ENCODE measurements at places on chromosomes 2 and 18.

GRCh38 chr2:47767497-47767844 is 15.5 kb upstream of the MSH6 start:
- no peak for DNase-seq

GRCh38 chr2:223549215-223549614 is 52.9 kb downstream of the SCG2 start:
- DNase-seq = peak; percentile 35

DNA sequence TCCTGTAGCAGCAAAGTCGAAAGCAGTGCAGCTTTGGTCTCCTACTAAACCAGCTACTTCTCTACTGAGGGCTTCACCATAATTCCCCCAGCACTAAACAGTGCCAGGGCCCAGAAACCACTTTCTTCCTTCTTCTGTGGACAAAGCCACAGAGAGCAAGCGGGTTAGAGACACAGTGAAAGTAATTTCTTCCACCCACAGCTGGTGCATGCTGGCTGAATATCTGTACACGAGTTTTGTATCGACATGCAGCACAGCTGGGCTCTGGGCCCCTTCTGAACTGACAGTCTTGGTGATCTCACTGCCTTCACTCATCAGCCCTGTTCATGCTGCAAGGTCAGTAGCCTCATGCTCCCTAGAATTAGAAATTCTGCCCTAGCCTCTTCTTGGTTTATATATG is 74.0 kb upstream of the SULT1C3 start:
- DNase-seq = no peak

GRCh38 chr2:177255227-177255601 is 9.3 kb downstream of the NFE2L2 start:
- no peak for DNase-seq

DNA sequence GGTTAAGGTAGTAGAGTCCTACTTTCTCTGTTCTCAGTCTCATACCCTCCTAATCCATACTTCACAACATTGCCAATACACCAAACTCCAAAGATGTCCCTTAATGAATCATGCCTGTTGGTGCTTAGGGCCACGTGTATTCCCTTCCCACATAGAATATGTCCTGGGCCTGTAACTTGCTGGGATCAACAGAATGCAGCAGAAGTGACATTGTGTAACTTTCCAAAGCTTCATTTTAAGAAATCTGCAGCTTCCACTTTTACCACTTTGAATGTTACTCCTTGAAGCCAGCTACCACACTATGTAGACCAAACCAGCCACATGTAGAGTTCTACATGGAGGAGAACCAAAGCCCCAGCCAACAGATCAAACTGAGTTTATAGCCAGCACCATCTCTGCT is 58.5 kb upstream of the ARHGAP15 start:
- no peak for DNase-seq

- DNase-seq = no peak
These were observed 77.9 kb upstream of the ARL5A start for GRCh38 chr2:151905963-151906632.

GRCh38 chr2:164542581-164543021 is 78.7 kb downstream of the GRB14 start:
- DNase-seq = no peak

- DNase-seq = no peak
These were observed 104.8 kb downstream of the SP100 start for GRCh38 chr2:230520875-230521155.

- DNase-seq = no peak
These were observed 78.8 kb upstream of the FZD5 start for GRCh38 chr2:207848545-207848928.

DNA sequence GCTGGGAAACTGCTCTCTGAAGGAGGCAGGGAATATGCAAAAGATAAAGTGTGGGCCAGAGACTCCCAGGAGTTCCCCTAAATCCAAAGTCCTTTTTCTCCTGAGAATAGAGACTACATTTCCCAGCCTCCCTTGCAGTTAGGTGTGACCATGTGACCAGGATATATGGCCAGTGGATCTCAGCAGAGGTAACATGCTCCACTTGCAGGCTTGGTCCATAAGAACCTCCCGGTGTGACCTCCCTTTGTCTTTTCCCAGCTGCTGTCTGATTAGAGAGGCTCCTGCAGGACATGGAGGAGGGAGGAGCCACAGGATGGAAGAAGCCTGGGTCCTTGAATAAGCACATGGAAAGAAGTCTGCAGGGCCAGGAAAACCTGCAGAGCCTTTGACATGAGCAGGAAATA is 76.2 kb downstream of the TGFA start:
- DNase-seq = no peak

DNA sequence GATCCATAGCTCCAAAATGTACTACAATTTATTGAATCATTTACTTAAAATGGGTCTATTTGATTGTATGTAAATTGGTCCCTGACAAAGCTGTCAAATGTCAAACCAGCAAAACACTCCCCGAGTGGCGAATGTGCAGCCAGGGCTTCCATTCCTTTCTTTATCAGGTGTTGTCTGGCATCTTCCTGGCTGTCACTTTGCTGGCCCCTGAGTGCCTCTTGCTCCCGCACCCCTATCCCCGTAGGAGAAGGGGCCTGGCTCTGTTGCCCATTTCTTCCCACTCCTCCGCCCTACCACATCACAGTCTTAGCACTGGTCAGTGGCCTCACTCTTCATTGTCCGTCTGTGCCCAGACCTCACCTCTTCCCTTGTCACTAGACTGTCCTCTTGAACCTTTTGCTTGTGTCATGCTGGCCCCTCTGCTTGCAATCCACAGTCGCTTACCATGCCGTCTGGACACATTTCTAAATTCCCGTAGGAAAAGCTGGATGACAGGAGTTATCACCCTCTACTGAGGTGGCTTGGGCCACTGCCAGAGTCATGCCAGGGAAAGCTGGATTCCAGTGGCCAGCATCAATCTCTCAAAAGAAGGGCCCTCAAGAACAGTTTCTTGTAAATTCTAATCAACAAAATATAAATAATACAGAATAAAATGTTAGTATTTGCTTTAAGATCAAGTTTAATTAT is 15.4 kb downstream of the UBE2F start:
- no peak for DNase-seq

- no peak for DNase-seq
These were observed 279.8 kb downstream of the RBM43 start for GRCh38 chr2:150981826-150982225.

GRCh38 chr2:9760069-9760901 is 83.0 kb upstream of the TAF1B start:
- no peak for DNase-seq

- no peak for DNase-seq
These were observed 14.2 kb downstream of the SPR start for GRCh38 chr2:72901426-72901825.

GRCh38 chr2:159795841-159796690 is 1.9 kb downstream of the CD302 start:
- no peak for DNase-seq

DNA sequence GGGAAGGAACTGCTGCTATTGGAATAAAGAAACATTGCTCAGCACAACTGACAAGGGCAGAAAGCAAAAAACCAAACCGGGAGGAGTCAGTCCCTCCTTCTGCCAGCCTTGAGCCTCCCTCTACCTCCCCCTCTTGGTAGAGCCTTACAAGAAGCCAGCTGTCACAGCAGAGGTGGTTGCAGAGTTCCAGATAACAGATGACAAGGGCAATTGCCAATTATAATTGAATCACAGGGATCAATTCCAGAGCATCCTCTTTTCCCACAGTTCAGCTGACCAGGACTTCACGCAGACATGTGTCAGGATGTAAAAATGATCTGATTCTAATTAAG is 548.2 kb upstream of the LRRTM1 start:
- DNase-seq = no peak

- DNase-seq = no peak
These were observed 2.3 kb downstream of the HDAC4 start for GRCh38 chr2:239398521-239398921.

DNA sequence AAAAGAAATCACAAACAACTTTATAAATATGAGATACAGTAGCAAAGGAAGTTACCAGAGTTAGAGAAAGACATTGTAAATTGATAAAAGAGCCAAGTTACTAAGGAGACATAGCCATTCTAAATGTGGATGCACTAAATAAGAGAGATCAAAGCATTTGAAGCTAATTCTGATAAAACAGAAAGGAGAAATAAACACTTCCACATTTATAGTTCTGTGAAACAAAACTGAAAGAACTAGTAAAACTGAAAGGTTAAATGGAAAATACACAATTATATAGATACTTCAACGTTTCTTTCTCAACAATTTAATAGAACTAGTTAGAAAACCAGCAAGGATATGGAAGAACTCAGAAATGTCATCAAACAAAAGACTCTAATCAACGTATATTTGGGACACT is 309.0 kb upstream of the CDH2 start:
- no peak for DNase-seq

DNA sequence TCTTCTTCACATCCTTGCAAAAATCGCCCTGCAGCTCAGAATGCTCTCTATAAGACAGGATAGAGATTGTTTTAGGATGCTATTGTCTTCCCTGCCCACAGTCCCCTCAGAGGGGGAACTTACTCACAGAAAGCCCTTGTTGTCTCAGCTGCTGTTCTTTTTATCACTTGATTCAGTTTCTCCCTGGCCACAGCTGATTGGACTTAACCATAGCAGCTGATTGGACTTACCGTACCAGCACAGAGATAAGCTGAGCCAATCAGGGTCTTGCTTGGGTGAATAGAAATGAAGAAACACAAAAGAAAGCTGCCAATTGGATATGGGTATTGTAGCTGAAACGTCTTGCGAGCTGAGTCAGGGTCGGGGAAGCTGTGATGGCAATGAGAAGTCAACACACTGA is 194.2 kb upstream of the MEX3C start:
- DNase-seq = no peak

- DNase-seq = peak; percentile 58
These were observed 144.3 kb downstream of the VAPA start for GRCh38 chr18:10057894-10058791.

- no peak for DNase-seq
These were observed 74.1 kb downstream of the MAPK4 start for GRCh38 chr18:50633992-50634391.

DNA sequence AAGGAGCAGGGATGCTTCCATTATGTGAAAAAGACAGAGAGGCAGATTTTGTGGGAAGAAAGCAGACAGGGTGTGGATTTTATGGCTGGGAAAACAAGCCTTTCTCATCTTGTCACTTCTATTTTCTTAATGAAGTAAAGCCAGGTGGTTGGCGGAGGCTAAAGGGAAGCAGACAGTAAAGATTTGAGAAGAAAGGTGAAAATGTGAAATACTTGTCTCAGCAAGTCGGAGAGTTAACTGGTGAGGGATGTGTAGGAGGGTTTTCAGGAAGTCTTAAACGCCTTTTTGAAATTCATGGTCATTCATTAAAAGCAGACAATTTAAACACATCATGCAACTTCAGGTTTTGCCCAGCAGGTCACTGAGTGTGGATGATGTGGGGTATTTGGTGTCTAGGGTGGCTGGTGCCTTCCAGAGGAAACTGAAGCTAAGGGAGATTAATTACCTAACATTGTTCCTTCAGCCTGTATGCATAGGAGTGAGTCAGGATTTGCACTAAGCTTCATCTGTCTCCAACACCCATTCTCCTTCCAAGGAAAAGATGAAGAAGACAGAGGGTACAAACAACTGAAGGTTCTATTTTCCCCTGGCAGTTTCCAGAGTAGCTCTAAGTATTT is 20.7 kb downstream of the SLC14A2 start:
- DNase-seq = no peak

DNA sequence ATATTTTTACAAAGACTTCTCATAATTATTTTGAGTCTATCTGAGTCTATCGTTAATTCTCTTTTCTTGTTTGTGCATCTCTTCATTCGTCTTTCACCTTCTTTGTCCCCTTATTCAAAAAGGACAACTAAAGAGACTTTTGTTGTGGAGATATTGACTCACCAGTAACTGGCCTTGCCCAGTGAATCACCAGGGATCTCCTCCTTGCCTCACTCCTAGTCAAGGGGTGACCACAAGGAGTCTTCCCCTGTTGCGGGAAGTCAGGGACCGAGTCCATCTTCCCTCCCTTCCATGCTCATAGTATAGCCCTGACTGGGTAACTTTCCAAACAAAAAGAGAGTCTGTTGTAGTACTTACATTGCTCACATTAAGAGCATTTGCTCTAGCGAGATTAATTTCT is 158.9 kb downstream of the NEB start:
- no peak for DNase-seq

- DNase-seq = no peak
These were observed 22.1 kb upstream of the OTOS start for GRCh38 chr2:240162531-240162930.

DNA sequence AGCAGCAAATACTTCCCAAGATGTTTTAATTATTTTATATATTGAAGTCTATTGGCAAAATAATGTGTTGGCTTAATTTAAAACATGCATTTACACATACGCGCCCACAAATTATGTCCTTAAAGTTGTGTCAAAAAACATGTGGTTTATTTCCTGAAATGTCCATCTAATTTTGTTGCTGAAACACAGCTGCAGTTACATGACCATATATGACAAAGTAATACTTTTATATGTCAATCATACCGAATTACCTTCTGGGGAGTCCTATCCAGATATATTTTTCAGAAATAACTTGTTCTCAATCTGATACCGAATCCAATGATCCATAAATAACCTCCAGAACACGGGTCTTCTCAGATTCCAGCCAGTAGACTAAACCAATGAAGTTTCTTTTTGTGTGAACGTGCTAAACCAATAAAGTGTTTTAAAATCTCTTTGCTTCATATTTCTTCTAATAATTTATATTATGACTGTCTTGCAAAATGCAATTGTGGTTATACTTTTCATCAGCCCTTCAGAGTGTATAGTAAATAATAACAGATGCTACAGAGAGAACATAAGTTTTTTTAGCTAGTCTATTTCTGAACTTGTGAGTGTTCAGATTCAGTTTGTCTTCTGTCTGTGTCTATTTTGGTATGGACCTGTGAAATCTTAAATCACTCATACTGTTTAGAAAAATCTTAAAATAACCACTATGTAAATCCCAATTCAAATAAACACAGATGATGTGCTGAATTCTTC is 2.4 kb downstream of the SCG2 start:
- no peak for DNase-seq

GRCh38 chr18:23619388-23619881 is 33.1 kb upstream of the NPC1 start:
- DNase-seq = peak; percentile 24

GRCh38 chr2:17680119-17680518 is 73.5 kb downstream of the SMC6 start:
- DNase-seq = no peak

DNA sequence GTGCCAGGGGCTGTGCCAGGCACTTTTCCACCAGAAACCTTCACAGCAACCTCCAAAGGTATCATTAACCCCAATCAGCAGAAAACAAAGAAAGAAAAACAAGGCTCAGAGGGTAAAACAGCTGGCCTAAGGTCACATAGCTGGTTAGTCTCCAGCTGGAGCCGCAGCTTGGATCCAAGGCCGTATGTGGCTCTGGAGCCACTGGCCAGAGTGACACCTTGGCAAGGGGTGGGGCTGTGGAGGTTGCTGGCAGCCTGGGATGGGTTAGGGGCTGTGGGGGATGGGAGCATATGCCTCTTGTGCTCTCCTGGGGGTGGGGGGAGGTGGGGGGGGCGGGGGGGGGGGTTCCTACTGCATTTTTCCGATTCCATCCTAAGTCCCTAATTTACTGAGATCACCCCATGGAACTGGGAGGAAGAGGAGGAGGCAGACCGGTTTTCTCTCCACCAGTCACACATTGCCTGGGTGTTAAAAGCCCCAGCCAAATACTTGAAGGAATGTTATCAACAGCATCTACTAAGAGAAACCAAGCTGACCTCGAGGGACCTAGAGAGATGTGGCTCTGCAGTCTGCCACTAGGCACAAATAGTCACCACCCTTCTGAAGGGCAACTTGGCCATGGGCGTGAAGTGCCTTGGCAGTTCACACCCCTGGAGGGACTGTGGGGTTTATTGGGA is 8.0 kb downstream of the HAAO start:
- no peak for DNase-seq

GRCh38 chr2:96097441-96097840 is 18.9 kb downstream of the ADRA2B start:
- DNase-seq = no peak
